ENCODE measurements at places on chromosomes 2 and 18. TPM values are rescaled to one million over a fixed set of nuclear protein-coding genes. Genes with fewer than 3 reads are reported as not detected.

Gene STAT4
- total RNA-seq = 0.39 TPM

Gene CNDP1
- not detected for total RNA-seq

Gene CYP26B1
- 4.0 TPM for total RNA-seq

Gene SPC25
- not detected for total RNA-seq

Gene ASB18
- total RNA-seq = not detected
